ENCODE measurements at places on chromosomes 16 and 17.

DNA sequence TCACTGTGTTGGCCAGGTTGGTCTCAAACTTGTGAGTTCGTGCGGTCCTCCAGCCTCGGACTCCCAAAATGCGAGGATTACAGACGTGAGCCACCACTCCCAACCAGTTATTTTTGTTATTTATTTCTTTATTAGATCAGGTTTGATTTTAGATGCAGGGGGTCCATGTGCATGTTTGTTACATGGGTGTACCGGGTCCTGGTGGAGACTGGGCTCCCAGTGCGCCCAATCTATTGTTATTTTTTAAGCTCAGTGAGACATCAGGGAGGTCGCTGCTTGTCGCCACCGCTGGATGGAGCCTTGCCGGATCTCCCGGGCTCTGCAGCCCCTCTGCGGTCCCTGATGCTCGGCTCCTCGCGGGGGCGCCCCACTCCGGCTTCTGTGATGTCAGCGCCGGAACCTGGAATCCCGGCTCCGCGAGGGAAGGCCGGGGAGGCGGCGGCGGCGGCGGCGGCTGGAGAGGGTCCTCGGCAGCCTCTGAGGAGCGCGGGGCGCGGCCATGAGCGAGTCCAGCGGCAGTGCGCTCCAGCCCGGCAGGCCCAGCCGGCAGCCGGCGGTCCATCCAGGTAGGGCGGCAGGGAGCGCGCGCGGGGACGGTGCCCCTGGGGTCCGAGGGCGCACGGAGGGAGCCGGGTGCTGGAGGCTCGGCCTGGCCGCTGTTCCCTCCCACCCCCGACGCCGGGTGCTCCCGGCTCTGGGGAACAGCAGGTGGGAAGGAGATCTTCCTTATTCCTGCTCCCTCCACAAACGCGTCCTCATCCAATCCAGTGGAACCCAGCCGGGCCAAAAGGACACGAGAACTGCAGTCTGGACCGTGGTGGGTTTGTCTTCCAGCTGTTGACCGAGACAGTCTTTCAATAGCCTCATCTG lies at the start of gene TMC7:
TMC7 (plus strand) TSS at position 370 of the 870 bp plus-strand sequence; CDS start at position 500, 130 bp downstream.
- no peak for DNase-seq

DNA sequence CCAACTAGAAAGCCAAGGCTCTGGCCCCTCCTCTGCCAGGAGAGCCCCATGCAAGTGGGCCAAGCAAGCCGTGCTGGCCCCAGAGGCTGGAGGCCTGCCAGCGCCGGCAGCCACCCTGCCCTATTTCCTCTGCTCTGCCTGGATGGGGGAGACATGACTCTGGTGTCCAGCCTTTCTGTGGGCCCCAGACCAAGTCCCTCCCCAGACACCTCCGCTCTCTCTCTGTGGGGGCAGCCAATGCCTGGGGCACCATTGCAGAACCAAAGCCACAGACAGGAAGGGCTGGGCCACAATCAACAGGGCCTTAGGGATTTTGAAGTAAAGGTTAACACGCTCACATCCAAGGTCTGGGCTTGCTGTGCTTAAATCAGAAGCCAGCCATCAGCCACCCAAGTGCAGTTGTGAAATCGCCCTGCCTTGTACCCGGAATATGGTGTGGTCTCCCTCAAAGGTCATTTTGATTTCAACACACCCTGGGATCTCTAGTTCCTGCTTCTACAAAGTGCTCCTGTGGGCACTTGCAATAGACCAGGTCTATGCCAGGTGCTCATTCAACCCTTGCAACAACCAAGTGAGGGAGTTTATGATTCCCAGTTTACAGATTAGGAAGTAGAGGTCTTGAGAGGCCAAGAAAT lies 63.5 kb upstream of the TEX2 start:
- DNase-seq: no peak

DNA sequence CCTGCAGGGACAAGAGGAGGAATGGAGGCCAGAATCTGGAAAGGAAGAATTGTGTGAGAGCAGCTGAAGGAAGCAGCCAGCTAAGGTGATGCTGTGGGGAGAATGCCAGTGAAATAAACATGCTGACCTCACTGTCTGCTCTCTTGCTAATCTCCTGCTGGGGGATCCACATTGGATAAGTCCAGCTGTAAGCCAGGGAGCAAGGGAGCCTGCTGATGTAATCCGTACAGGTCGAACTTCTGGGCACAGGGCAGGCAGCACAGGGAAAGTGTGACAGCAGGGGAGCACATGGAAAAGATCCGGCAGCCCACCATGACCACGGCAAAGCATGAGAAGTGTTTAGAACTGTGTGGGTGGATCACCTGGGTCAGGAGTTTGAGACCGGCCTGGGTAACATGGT lies 7.5 kb upstream of the XPO6 start:
- no peak for DNase-seq

DNA sequence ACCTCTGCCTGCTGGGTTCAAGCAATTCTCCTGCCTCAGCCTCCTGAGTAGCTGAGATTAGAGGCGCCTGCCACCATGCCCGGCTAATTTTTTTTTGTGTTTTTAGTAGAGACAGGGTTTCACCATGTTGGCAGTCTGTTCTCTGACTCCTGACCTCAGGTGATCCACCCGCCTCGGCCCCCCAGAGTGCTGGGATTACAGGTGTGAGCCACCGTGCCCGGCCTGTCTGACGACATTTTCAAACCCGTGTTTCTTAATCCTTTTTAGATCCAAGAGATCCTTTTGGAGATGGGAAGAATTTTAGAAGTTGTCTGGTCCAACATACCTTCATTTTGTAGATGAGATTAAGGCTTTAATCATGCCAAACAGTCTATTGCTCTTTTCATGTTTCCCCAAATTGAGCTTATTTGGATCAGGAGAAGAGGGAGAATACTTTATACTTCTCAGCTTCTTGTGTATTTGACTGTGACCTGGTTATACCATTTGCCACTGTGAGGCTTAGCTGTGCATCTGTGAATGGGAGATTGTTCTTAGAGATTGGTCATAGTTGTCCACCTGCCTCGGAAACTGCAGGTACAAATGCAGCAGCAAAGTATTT lies 25.8 kb downstream of the USP10 start:
- DNase-seq: no peak

- peak; percentile 38 for DNase-seq
Observed at GRCh38 chr17:31394544-31394943, 3.1 kb downstream of the RAB11FIP4 start.
